ENCODE measurements at places on chromosomes 3 and 15. TPM values are rescaled to one million over a fixed set of nuclear protein-coding genes. Genes with fewer than 3 reads are reported as not detected.
A peak's percentile ranks its signal among the peaks of the same experiment; 100 is the strongest.

GRCh38 chr3:140898340-140899180 is 43.1 kb upstream of the SLC25A36 start:
- peak; percentile 11 for DNase-seq

Gene GOLGA6D
- not detected for total RNA-seq

Gene SPTBN5
- total RNA-seq, result 0.51 TPM

DNA sequence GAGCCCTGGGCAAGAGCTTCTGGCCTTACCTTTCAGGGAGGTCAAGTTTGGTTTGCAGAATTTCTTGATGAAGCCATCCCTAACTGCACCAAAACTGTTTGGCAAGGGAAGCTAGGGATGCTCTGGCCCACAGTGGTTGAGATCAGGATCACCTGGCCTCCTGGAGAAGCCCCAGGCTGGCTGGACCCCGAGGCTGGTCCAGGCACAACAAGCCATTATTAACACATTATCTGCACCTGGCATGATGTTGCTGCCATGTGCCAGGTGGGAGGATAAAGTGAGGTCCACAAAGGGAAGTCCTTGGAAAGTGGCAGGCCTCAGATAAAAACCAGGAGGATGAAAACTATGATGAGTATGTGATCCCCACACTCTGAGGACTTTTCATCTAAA is 35.9 kb upstream of the DUSP7 start:
- no peak for DNase-seq

- peak; percentile 30 for DNase-seq
Observed at GRCh38 chr15:87604857-87605446, 651.6 kb downstream of the NTRK3 start.

- no peak for DNase-seq
Observed at GRCh38 chr15:39586387-39587095, 5.7 kb downstream of the THBS1 start.

Gene ECE2
- total RNA-seq, result not detected

Gene ZSCAN29
- 20.8 TPM for total RNA-seq

DNA sequence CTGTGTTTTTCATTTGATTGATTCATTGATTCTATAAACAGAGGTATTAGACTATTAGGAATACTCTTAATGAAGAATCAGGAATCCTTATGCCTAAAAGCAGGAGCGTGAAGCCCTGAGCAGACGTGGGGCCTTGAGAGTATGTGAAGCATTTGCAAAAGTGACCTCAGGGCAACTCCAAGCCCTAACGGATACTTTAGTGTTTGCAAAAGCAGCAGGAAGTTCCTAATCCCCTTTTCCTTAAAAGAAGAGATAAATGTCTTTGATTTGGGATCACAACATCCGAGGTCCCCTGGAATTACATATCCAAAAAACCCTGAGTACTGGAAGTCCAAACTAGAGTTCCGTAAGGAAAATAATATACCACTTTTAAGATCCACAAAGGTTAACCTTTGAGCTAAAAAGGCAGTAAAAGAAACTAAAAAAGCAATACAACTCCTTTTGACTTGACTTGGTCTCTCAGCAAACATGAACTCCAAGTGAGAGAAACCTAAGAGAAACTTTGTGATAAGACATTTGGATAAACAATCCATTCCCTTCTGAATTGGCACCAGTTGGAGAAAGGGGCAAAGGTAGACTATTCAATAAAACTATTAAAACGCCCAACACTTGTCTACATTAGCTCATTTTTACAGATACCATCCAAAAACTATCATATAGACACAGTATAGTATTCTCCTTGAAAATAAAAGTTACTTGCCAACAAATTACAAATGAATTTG is 27.4 kb downstream of the PRTG start:
- DNase-seq, result no peak

Gene HACL1
- total RNA-seq, result 22.3 TPM

Data from activated CD4-positive, alpha-beta T cell treated with anti-CD3 and anti-CD28 coated beads for 36 hours (primary cell).